ENCODE measurements at places on chromosomes 4 and X.

DNA sequence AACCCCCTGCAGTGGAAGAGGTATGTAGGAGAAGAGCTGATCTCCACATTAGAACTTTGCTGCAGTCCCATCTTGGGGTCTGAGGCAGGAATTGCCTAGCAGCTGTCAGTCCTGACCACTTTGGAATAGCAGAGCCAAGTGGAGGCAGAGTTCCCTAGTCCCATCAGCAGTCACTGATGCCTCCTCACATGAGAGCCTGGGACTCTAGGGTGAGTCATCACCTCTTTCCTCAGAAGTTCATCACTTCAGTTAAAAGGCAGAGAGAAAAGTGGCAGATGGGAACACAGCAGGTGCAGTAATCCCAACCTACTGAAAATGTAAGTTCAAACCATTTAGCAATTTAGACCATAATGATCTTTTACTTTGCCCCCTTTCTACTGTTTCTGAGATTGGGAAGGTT, 73.9 kb upstream of the MED14 start:
- DNase-seq: peak; percentile 8

DNA sequence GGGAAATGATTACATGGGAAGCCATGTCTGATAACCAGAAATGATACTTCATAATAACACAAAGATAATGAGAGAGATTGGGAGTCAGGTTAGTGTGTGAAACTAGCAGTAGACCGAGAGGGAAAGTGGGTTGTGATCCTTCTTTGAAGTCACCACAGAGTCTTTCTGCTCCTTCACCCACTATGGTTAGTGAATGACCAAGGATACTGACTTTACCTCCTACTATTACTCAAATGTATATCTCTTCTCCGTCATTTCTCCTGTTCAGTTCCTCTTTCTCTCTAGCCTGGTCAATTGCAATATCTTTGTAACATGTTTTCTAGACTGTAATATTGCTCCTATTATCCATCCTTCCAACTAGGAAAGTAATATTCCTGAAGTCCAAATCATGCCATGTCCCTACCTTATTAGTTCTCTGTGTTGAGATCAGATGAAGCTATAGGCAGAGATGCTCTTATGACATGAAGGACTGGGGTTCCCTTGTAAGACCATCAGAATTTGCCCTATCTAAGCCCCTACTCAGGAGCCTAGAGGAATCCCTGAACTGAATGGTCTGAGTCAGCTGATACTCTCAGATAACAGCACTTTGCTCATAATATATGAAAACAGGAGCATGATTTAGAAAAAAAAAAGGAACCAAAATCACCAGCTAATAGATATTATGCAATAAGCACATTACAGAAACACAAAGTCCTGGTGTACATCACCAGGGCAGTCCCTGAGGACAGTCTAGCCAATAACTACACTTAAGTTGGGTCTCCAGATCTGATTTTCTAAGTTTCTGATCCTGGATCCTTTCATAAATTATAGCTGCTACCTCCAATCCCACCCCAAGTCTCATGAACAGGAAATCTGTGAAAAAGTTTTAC, 81.2 kb downstream of the SHROOM3 start:
- no peak for DNase-seq

DNA sequence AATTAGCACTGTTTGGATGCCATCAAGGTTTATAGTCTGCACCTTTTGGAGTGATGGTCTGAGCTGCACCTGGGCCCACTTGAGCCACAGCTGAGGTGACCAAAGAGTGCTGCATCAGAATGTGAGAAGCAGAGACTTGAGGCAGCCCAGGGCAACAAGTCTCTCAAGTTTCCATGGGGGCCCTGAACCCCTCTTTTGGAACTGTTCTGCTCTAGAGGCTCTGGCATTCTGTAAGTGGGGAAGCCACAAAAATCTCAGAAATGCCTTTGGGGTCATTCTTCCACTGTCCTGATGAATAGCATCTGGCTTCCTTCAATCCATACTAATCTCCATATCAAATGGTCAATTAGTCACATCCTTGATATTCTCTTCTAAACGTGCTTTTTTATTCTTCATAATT, 298.4 kb upstream of the MAOA start:
- no peak for DNase-seq

- DNase-seq: no peak
Measured at GRCh38 chr4:4424499-4425115, 37.7 kb downstream of the NSG1 start.

- DNase-seq: no peak
Measured at GRCh38 chr4:42609051-42609450, 47.9 kb downstream of the ATP8A1 start.

DNA sequence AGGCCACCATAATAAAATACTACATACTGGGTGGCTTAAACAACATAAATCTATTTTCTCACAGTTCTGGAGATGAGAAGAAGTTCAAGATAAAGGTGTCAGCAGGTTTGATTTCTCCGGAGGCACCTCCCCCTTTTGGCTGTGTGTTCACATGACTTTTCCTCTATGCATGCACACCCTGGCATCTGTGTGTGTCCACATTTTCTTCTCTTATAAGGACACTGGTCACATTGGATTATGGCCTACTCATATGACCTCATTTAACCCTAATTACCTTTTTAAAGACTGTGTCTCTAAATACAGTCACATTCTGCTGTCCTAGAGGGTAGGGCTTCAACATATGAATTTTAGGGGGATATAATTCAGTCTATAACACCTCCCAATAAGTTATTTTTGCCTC, 79.8 kb downstream of the DCLK2 start:
- DNase-seq: no peak

- no peak for DNase-seq
Measured at GRCh38 chr4:122479935-122480416, 23.5 kb upstream of the IL2 start.

- DNase-seq: peak; percentile 23
Measured at GRCh38 chrX:65575022-65575421, 40.4 kb upstream of the LAS1L start.

GRCh38 chr4:2537011-2537830, 774 bp downstream of the FAM193A start:
- DNase-seq: peak; percentile 52

DNA sequence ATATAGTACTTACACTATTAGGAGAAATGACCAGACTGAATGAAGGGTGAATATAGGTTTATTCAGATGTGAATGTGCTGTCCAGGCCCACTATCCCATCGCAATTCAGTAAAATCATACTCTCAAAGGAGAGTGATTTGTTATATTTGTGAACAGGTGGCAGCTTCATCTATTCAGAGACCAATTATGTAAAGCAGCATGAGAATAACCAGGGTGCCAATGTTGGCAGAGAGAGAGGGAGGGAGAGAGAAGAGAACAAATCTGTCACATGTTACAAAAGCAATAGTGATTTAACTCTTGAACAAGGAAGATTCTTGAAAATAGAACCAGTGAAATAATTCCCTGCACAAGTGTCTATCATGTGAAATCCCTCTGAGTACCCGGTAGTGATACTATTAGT, 38.9 kb upstream of the TLL1 start:
- no peak for DNase-seq

GRCh38 chr4:31009926-31010325, 289.8 kb downstream of the PCDH7 start:
- DNase-seq: no peak

GRCh38 chrX:33989936-33990335, 142.2 kb downstream of the FAM47A start:
- no peak for DNase-seq

GRCh38 chr4:166723532-166724140, 510.7 kb downstream of the SPOCK3 start:
- no peak for DNase-seq
